Fibroblast of skin of abdomen (primary cell): ENCODE measurements at places on chromosomes 2 and 18.

DNA sequence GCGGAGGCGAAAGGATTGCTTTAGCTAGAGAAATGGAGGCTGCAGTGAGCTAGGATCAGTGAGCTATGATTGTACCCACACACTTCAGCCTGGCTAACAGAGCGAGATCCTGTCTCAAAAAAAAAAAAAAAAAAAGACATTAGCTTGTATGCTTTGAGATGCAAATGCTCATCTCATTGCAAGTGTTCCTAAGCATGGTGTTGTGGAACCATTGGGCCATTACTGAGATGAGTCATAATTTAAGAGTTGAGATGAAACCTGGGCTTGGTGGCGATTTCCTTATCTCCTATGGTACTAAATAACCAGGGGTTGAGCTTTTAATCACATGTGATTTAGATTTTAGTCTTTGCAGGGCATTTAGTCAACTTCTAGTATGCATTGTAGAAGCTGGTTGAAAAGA is 2.2 kb downstream of the PLEKHA3 start:
- no peak for DNase-seq

DNA sequence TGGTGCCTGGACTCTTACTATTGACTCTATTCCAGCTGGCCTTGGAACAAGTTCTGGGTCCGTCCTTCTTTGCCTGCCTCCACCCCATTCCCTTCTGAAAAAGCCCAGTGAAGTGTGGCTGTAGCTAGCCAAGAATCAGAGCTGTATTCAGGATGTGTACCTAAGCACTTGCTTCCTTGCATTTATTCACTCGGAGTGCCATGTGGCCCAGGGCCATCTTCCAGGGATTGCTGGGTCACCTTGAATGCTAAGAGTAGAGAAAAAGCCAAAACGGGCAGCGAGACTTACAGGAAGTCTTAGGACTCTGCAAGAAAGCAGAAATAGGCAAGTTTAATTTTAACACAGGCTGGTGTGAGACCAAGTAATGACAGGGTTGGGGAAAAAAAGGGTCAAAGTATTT is 4.1 kb downstream of the ITGA6 start:
- no peak for DNase-seq

DNA sequence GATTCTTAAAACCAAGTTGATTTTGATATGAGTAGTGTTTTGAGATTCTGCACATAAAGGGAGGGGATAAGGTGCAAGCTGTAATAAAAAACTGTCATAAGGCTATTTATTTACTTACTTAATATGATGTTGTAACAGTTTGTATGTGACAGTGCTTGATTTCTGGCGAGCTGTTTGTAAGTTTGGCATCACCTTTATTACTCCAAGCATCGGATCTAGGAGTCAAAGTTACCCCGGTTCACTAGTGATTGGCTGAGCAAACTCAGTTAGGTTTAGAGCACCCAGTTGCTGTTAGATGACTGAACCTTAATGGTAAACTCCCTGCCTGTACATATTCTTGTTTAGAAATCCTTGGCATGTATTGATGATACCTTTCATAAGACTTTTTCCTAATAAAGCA is 16.1 kb downstream of the ZCCHC2 start:
- no peak for DNase-seq

DNA sequence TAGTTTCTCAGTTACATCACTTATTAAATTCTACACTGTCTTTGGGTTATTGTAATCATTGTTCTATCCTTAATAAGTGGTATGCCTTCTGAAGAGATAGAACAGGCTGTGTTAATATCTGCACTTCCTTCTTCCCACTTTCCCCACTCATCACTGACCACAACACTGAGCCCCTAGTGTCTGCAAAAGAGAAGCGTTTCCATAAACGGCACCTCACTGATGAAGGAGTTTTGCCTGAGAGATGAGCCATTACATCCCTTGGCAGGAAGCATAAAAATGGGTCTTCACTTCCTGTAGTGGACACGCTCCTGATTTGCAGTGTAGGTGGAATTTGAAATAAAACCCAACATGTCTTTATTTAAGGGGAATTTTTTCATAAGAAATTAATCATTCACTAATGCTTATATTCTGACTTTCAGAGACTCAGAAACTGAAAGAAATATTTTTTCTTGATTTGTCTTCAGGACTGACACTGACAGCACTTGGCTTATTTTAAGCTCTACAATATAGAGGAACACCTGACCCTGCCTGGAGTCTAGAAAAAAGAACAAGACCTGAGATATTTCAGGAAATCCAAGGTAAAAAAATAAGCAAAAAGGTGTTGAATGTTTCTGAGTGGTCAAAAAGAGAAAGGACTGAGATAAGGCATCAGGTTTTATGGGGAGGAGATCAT is 275.3 kb downstream of the RAD51AP2 start:
- no peak for DNase-seq

GRCh38 chr2:153864022-153864421 is 7.7 kb upstream of the GALNT13 start:
- DNase-seq, result no peak

DNA sequence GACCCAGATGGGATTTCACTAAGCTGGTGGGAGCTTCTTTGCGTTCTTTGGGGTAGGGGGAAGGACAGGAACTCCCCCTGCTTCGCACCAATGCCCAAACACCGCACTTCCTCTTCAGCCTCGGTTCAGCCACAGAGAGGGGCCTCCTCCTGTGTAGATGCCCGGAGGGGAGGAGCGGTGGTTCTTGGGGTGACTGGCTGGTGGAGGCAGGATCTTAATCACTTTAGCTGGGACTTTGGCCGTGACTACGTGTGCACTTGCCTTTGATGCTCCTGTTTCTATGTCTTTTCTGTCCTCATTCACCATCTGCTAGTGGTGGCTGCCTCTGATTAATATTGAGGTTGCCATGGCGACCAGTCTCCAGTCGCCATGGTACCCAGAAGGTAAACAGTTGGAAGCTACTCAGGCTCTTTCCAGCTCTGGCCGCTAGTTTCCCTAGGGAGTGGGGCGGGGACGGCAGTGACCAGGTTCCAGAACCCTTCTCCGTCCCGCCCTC is 1.9 kb downstream of the CNGA3 start:
- DNase-seq, result no peak

GRCh38 chr18:79615586-79615985 is 64.0 kb upstream of the CTDP1 start:
- DNase-seq, result no peak

GRCh38 chr18:12321333-12321732 is 13.3 kb downstream of the TUBB6 start:
- no peak for DNase-seq

GRCh38 chr2:28997237-28997846 is 16.2 kb downstream of the TOGARAM2 start:
- DNase-seq, result no peak

GRCh38 chr18:25895518-25895917 is 194.9 kb downstream of the SS18 start:
- DNase-seq, result no peak

DNA sequence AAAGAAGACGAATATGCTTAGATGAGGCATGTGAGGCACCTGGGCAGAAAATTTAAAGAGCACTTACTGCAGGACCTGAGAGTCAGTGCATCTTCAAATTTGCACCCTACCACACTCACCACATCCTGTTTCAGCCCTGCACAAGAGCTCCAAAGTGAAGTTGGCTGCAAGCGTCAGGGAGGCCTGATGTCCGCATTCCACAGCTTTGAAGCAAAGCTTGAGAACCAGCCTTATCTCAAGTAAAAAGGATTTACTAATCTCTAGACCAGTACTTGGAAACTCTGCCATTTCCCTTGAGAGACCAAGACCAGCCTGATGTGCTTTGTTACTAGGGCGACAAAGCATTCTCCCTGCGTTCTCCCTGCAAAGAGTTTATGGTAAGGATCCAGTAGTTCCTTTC is 3.4 kb upstream of the ASNSD1 start:
- DNase-seq, result peak; percentile 51

DNA sequence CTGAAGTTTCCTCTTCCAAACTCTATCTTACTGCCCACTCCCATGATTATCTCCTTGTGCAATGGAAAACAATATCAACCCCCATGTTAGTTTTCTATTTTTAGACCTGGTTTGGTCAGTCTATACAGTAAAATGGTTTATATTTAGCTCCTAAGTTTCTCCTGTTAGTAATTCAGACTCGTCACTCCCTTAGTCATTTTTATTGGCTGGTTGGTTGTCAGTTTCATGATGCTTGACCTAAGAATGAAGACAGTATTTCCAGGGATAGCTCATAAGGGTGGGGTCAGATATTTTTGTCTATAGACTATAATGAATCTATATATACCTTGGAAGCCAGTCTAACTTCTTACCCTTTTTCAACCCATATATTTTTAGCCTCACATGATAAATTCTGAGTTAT is 61.4 kb upstream of the NEUROD1 start:
- peak; percentile 28 for DNase-seq

DNA sequence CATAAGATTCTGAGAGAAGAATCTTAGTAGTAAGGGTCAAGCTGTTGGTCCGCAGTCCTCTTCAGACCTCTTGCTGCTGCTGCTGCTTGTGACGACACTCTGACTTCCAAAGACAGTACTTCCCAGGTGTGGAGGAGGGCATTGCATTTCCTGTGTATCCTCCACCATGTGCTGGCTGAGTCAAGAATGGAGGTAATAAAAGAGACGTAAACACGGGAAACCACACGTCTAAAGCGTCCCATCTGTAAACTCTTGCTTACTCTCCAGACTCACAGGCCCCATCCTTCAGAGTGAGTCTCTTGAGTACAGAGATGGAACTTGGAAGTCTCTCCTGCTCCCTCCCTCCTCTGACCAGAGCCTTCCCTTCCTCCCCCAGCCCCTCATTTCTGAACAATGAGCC is 25.6 kb downstream of the KLHL29 start:
- no peak for DNase-seq

GRCh38 chr18:9951022-9951859 is 37.4 kb downstream of the VAPA start:
- peak; percentile 69 for DNase-seq

- DNase-seq, result peak; percentile 55
Observed at GRCh38 chr2:101430156-101430555, 42.9 kb upstream of the CREG2 start.

- DNase-seq, result no peak
Observed at GRCh38 chr2:101299604-101300003, 8.9 kb downstream of the RNF149 start.

- no peak for DNase-seq
Observed at GRCh38 chr2:113741091-113741490, 15.4 kb downstream of the SLC35F5 start.

- no peak for DNase-seq
Observed at GRCh38 chr18:33944493-33944892, 280.2 kb downstream of the NOL4 start.

DNA sequence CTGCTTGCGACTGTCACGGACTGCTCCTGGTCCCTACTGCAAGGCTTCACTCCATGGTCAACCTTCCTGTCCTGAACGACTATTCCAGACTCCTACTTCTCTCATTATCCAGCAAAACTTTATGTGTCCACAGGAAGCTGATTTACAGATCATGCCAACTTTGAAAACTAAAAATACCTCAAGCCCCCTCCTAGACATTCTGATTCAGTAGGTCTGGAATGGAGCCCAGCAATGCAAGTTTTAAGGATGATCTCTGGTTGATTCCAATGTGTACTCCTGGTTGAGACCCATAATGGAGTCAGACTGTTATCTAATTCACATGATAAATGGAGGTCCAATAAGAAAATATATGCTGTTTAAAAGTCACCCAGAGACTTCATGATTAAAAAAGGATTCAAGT is 13.1 kb upstream of the LRATD1 start:
- DNase-seq, result peak; percentile 65

GRCh38 chr18:12296457-12296856 is 11.6 kb upstream of the TUBB6 start:
- DNase-seq, result peak; percentile 62

- peak; percentile 36 for DNase-seq
Observed at GRCh38 chr2:168002021-168002553, 245.3 kb downstream of the STK39 start.

DNA sequence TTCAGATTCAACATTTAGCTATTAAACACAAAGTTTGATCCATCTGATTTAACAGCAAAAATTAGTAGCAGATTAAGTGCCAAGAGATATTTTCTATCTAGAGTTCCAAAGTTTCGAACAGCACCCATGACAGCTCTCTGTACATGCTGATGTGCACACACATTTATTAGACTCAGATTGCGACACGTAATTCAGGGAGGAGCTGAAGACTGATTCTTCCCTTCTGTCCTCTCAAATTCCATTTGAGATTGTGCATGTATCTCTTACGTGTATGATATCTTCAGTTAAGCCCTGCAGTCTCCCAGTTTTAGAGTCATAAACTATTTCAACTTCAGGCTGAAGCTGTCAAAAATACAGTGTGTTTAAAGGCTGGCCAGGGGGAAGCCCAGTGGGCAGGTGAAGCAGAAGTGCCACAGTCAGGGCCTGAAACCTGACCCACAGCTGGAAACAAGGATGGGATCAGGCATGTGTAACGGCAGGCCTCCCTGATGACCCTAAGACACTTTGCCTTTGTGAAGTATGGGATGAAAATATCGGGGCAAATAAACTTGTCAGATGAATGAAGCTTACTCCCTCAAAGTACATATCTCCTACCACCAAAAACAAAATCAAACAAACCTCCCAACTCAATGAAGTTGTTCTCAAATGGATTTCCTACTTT is 30.6 kb downstream of the CYB5A start:
- peak; percentile 4 for DNase-seq

GRCh38 chr2:133871545-133872209 is 303.4 kb upstream of the NCKAP5 start:
- DNase-seq, result no peak

DNA sequence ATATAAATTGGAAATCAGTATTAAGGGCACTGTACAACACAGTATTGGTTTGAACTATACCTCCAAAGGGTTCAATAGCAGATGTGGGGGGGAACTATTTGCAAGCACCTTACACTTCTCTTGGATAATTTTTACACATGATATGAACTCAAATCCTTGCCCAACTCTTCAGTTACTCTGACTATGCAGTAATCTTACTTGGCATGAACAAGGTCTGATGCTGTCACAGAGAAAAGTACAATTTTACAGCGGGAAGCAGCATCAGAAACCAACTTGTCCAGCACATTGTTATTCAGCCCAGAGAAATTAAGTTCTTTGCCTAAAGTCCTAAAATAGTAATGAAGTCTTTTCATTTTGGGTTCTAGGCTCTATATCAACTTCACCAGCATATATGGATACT is 98.2 kb downstream of the ZNF521 start:
- DNase-seq, result no peak

- DNase-seq, result peak; percentile 14
Observed at GRCh38 chr2:70516596-70516995, 37.0 kb downstream of the TGFA start.

DNA sequence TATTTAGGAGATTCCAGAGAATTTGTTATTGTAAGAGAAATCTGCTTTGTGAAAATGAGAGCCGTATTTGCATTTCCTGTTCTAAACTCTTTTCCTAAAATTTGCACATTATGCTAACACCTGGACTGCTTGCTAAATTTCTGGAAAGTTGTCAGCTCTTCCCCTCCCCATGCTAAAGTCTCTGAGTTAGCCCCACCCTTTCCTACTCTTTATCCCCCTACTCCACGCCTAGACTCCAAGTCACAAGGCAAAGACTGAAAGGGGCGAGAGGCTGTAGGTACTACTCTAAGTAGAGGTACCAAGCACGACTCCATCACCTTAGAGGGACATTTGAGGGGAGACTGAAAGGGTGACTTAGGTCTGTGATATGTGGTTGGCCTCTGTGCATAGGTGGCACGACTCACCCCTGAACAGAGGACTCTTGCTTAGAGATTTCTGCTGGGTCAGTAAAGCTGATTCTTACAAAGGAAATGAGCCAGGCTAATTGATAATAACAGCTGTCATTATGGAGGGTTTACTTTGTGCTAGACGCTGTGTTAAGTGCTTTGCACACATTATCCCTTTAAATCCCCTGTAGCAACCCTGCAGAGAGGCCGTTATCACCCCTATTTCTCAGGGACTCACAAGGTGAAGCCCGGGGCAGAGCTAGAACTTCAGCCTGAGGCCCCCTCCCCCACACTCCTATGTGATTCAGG is 373.5 kb downstream of the EN1 start:
- no peak for DNase-seq
